ENCODE measurements at places on chromosomes 2 and 18. TPM values are rescaled to one million over a fixed set of nuclear protein-coding genes. Genes with fewer than 3 reads are reported as not detected.

Gene ICOS
- total RNA-seq, result 0.83 TPM

Gene EMILIN1
- total RNA-seq, result 88.4 TPM

Gene LIMS4
- 3.2 TPM for total RNA-seq

Gene BARD1
- total RNA-seq, result 33.7 TPM

Gene NEB
- 2.1 TPM for total RNA-seq

Gene NBAS
- total RNA-seq, result 40.1 TPM

Gene IL36B
- total RNA-seq, result not detected

Gene ABCB11
- total RNA-seq, result 0.37 TPM

Gene ZNF521
- total RNA-seq, result 48.8 TPM

Gene PMS1
- total RNA-seq, result 21.3 TPM

Gene LHCGR
- 0.26 TPM for total RNA-seq

Gene PMAIP1
- total RNA-seq, result 2.4 TPM

Gene FHL2
- 6.8 TPM for total RNA-seq

Gene SPATA3
- not detected for total RNA-seq

Gene ABHD3
- total RNA-seq, result 31.3 TPM

Gene COL3A1
- 528 TPM for total RNA-seq

Gene C18orf32
- total RNA-seq, result 58.0 TPM
